ENCODE measurements at places on chromosomes 2 and 18.

- no peak for DNase-seq
These were observed 44.1 kb downstream of the FARP2 start for GRCh38 chr2:241399941-241400922.

DNA sequence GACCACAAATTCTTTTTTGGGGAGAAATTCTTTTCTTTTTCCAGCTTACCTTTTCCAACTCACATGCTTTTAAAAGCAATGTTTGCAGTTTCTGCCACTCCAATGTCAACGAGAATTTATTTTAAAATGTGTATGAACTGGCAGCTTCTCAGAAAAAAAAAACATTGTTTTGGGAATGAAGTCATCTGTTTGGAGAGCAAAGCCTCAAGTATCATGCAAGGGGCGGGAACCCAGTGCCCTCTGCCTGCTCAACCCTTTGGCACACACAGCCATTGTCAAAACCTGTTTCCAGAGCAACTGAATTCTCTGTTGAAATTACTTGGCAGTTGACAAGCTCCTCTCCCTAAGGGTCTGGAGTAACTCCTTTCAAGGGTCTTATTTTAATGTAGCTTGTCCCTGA is 128.5 kb downstream of the QPCT start:
- DNase-seq, result no peak

- DNase-seq, result no peak
These were observed 652.9 kb upstream of the ID2 start for GRCh38 chr2:8028981-8029380.

GRCh38 chr18:46385124-46385523 is 271.9 kb downstream of the LOXHD1 start:
- DNase-seq, result no peak

DNA sequence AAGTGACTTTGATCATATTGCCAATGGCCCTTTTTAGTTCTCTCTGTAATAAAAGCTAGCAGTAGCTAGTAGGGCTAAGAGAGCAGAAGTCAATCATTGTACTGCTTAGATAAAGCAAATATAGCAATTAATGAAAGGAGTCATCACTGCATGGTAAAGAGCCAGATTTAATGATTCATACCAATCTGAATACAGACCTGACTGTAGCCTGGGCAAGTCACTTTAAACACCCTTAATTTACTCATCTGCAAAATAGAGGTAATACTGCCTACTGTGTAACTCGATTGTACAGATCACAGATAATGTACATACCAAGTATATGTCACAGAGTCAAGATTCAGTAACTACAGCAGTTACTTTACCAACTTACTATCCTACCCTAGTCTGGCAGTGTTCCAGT is 63.6 kb downstream of the ASXL2 start:
- no peak for DNase-seq

DNA sequence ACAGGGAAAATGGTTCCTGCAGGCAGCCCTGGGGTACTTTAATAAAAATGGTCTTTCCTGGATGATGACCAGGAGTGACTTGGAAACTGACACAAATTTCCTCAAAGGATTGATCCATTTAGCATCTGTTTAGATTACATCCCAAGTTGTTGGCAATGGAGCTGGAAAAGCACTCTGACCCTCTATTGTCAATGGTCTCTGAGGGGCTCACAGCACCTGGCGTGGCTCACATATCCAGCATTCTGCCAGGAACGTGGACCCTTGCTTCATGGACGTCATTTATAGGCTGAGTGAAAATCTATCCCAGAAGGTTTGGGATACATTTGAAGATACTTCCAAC is 43.8 kb downstream of the SERTAD2 start:
- no peak for DNase-seq

GRCh38 chr2:180319586-180320405 is 312.7 kb upstream of the CWC22 start:
- no peak for DNase-seq

DNA sequence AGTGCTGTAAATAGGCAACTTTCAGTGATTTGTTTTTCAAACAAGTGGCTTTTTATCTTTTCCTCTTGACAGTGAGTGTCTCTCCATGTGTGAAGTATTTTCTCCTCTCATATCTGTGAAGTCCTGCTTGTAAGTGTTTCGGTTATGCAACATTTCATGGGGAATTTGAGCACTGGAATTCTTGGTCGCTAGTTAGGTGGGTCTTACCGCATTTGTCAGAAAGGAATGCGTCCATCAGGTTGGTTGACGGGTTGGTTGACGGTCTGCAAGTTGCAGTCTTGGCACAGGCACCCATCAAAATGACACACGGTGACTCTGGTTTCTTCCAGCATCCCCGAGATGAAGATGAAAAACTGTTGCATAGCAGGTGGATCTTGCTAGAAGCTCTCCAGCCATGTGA is 109.8 kb downstream of the AGAP1 start:
- no peak for DNase-seq

DNA sequence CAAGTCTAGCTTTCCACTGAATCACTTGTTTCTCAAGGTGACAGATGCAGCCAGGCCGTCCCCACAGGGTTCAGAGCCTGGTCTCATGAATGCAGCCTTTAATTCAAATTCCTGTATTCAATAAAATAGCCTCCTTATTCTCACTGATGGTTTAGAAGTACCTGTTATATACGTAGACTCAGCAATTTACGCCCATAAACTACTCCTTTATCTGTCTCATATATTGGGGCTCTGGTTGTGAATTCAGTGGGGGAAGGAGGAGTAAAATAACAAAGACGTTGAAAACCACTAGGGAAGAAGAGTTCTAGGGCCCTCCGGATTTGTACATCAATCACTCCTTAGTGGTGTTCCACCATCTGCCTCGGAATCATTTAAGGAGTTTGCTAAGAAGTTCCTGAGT is 1.7 kb downstream of the OBSL1 start:
- DNase-seq, result no peak

- no peak for DNase-seq
These were observed 197.6 kb downstream of the SLC4A3 start for GRCh38 chr2:219824996-219825395.

DNA sequence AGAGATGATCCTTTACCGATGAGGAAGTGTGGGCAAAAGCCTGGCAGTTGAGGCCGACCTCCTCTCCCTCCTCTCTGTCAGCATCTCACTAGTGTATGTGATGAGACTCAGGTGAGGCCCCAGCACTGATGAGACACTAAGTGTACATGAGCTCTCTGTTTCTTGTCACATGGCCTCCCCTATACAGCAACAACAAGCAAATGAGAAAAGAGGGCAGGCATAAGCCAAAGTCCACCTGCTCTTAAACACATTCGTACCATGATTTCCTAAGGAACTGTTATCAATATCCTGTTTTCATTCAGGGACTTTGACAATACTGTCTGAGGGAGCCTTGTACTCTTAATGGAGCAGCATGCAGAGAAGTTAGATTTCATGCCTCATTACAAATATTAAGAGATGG is 113.0 kb downstream of the CNTNAP5 start:
- DNase-seq, result no peak

DNA sequence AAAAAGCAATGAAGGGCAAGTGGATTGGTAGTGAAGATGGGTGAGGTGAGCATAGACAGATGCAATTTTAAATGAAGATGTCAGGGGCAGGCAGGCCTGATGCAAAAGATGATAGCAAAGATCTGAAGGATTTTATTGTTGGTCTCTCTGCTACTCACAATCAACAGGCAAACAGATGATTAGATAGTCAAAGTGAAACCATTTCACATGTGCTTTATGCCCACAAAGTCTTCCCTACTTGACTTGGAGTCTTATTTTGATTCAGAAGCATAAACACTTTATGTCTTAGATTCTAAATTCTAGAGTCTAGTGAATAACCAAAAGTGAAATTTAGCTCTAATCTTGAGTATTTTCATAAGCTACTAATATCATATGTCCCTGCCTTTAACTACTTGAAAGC is 153.8 kb upstream of the HNRNPA3 start:
- no peak for DNase-seq

- DNase-seq, result no peak
These were observed 97.1 kb upstream of the DNMT3A start for GRCh38 chr2:25438793-25439192.

- no peak for DNase-seq
These were observed 68.3 kb upstream of the ACYP2 start for GRCh38 chr2:54047091-54047490.

GRCh38 chr2:29865512-29865911 is 55.9 kb downstream of the ALK start:
- no peak for DNase-seq

- no peak for DNase-seq
These were observed 173.3 kb downstream of the OSR1 start for GRCh38 chr2:19185086-19185485.

DNA sequence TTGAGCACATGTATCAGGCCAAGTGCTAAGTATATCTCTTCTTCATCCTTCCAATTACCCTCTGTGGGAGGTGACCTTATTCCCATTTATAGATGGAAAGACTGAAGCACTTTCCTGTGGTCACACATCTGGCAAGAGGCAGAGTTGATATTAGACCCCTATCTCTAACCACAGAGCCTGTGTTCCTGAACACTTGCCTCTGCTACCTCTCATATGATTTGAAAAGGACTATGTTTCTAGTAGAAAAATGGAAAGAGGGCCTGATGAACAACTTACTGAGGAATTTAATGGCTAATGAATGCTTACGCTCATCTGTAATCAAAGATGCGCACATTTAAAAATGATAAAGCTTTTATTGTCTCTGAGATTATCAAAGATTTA is 46.2 kb upstream of the DYNC2LI1 start:
- no peak for DNase-seq
